ENCODE measurements at places on chromosomes 1 and 21.

DNA sequence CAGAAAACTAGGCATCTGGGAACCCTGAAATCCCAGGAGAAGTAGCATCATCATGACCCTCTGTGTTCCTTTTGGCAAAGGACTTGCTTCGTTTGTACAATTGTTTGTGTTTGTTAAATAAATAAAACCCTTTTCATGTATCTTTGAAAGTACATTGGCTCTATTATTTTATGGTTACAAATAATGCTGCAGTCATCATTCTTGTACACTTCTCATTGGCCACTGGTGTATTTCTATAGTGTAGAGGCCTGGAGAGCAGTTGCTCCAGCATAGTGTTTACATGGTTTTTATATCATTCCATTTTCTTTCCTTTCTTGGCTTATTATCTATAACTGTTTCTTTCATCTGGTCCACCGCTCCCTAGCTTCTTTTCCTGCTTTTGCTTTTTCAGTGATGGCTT lies 253.3 kb downstream of the FAM72C start:
- no peak for DNase-seq

DNA sequence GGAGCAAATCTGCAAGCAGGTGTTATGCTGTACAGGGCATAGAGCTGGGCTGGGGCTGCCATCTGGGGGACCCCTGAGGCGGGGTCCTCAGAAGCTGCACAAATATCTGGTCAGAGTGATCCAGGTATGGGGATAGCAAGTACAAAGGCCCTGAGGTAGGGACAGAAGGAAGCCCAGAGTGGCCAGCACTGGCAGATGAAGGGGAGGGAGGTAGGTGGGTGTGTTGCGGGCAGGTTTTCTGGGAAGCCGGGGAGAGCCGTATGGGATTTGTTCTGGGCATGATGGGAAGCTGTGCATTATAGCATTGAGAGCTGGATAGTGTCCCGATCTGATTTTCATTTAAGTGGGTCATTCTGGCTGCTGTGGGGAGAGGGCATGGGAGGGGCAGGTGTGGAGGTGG lies 102.7 kb downstream of the ARHGEF10L start:
- DNase-seq = no peak

DNA sequence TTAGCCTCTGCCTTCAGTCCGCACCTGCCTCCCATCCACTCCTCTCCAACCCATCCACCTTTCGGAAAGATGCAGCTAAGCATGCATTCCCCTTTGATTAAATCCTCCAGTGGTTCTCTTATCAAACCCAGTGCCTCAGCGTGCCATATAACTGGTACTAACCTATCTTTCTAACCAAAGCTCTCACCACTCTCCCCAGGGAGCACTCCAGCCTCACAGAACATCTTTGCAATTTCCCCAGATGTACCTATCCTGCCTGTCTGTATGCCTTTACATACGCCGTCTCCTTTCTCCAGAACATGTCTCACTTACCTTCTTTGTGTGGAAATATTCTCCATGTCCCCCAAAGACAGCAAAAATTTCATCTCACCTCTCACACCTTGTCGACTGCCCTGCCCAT lies 80.0 kb downstream of the SLC25A24 start:
- DNase-seq = no peak

DNA sequence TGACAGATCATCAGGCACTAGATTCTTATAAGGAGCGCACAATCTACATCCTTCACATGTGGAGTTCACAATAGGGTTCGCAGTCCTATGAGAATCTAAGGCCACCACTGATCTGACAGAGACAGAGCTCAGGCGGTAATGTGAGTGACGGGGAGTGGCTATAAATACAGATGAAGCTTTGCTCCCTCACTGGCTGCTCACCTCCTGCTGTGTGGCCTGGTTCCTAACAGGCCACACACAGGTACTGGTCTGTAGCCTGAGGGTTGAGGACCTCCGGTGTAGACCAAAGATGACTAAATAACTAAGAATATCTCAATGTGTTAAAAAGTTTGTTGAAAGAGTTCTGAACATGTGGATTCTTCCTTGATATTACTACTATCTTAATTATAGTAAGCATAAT lies 56.2 kb upstream of the ADAM30 start:
- no peak for DNase-seq

GRCh38 chr1:212712451-212713303 lies 13.0 kb upstream of the BATF3 start:
- DNase-seq = no peak

DNA sequence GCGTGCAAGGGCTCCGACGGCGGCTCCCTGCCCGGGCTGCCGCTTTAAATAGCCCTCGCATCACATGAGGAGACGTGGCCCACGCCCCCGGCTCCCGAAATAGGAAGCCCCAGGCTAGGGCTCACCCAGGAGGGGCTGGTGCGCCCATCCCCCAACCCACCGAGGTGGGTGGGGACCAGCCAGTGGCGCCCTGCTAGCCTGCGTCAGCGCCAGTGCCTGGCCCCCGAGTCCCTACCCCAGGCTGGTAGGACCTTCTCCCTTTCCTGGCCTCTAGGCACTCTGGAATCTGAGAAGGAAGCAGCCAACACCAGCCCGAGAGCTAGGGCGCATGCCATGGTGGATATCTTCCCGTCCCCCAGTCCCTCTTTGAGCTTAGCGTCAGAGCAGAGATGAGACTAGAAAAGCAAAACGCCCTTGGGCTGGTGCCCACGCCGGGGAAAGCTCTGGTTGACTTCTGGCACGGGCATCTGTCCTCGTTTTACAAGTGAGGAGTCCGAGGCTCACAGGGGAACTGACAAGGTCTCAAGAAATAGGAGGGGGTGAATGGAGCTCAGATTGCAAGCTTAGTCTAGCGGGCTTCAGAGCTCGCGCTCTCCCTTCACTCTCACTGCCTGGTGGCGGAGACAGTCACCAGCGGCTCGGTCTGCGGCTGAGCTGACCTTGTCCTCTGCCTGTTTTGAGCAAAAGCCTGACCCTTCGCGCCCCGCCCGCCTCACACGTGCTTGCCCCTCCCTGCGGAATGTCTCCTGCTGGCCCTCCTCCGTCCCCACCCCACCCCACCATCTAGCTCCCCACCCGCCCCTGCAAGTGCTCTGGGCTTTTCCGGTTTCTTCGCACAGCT lies at the start of gene FABP3:
FABP3 (minus strand) TSS at position 21 of the 841 bp plus-strand sequence. CDS start 62 bp downstream, outside the sequence.
- peak; percentile 77 for DNase-seq

- DNase-seq = no peak
Measured at GRCh38 chr1:213925531-213926182, 62.1 kb upstream of the PROX1 start.

DNA sequence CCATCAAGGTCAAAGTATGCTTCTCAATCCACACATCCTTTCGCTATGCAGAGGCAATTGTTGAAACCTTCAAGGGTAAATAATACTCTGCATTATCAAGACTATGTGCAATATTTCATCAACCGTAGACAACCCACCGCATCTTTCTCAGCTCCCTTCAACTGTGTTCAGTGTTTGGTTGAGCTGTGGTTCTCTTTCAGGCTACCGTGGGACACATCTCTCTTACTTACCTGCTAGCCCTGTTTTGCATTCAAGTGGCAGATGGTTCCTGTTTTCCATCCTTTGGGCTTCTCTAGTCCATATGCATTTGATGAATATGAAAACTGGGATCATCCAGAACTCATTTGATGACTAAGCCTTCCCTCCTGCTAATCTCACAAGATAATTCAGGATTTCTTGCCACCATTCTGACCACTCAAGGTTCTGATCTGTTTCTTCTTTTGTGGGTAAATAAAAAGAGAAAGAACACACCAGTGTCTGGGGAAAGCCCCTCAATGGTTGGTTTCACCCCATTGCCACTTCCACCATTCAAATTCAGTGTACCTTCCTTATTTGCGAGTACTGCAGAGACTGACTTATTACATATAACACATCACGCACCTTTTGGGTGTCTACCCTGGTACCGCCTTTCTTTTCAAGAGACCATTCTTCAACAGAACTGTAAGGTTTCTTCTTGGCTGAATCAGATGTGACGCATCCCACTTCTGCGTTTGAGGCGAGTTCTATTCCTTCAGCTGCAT lies 61.7 kb downstream of the BACE2 start:
- no peak for DNase-seq

DNA sequence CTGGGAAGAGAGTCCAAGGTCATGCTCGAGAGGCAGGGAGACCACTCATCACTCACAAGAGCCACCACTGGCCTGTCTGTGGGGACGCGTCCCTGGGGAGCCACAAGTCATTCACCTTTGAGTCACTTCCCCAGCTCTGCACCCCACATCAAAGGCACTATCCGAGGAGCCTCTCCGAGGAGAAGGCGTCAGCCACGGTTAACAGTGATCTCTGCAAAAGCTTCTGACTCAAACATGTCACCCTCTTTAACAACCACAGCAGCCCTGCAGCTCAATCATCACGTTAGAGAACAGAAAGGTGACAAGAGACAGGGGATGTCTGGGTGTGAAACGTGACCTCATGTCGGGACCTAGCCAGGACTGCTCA lies 9.0 kb downstream of the LRRC47 start:
- no peak for DNase-seq

DNA sequence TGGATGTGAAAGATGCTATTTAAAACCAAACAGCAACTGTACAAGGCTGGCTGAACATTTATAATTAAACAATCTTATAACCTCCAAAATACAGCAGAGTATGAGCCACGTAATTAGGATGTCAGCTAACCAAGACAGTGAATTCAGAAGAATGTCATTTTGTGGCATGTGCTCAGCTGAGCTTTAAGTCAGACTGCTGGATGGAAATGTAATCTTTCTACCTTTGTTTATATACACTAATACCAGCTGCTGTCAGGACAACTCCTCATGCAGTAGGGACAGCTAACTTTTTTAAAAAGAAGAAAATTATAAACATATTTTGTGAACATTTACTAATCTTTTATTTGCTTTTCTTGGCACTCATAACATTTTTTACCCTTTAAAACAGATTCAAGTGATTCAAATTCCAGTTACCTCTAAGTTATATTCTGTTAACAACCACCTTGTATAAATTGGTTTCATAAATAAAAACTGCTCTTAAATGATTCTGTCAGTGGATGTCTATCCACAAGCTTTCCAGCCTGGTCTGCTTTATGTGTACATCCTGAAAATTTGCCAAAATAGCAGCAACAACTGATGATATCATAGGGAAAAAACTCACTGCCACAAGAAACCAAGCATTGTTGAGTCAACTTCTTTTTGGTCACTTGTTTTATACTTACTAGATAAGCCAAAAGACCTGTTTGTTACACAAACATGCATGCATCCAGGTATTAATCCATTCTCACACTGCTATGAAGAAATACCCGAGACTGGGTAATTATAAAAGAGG lies 36.1 kb downstream of the DPH5 start:
- DNase-seq = peak; percentile 9

DNA sequence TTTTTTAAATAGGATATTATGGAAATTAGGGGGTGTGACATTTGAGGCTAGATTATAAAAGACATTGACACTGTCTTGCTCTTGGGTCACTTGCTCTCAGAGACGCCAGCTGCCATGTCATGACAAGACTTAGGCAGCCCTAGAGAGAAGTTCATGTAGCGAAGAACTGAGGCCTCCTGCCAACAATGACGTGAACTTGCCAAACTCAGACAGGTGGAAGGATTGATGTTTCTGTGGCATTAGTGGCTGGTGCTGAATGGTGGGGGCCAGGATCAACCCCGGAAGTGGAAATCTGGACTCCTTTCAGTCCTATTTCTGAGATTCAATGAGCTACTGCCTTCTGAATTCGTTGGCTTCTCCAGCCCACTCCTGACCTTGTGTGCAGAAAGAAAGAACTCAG lies 14.7 kb downstream of the NCF2 start:
- no peak for DNase-seq

DNA sequence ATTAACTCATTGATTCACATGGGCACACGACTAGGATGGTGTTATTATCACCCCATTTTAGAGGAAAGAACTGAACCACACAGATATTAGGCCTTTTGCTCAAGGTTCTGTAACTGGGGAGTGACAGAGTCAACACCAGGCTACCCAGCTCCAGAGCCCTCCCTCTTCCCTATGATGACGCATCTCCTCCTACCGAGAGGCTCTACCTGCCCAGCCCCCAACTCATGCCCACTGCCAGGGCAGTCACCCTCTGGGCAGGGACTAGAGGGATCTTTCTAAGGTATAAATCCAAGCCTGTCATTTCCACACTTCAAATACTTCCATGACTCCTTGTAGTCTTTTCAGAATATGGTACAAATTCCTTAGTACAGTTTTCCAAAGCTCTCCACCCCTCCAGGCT lies 171.3 kb downstream of the GRIK3 start:
- no peak for DNase-seq

All from hindlimb muscle (tissue), 1 donor.